Endodermal cell (in vitro differentiated cells): ENCODE measurements at places on chromosomes 11 and 22. TPM values are rescaled to one million over a fixed set of nuclear protein-coding genes. Genes with fewer than 3 reads are reported as not detected.

Gene SYNGR1
- total RNA-seq = 18.8 and 19.0 TPM in 2 replicates

Gene OR52L1
- total RNA-seq = 0.23 and 0.33 TPM in 2 replicates

DNA sequence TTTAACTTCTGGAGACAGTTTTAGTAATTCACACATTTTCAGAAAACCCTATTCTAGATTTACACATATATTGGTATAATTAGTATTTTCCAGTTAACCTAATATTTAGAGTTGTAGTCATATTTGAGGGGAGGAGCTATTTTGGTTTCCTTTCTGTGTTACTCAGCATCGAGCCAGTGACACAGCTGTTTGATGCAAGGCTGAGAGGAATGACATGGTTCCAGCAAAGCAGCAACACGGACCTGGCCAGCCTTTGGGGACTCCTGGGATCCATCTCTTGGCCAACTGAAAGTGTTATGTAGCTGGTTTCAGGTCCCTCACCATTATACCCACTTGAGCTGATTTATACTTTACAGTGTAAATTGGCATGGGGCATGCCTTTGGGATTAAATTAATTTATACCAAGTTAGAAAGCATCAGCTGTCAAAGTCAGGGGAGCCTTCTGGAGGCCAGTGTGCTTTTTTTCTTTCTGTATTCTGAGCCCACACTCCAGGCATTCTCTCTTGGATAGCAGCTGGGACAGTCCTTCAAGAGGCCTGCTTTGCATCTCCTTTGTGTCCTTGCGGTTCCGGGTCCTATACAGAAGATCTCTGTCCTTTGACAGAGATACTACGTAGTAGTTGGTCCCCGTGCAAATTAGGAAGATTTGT lies 91.3 kb upstream of the SLC25A18 start:
- peak; percentile 44 for DNase-seq

Gene CFAP300
- total RNA-seq = 1.8 and 2.9 TPM in 2 replicates

GRCh38 chr11:110317516-110317932 lies 21.1 kb upstream of the RDX start:
- no peak for DNase-seq

Gene SLCO2B1
- 0.84 to 4.3 TPM (median 1.9 TPM) in 3 replicates for total RNA-seq

- DNase-seq = no peak
These were observed 86.7 kb downstream of the TBC1D22A start for GRCh38 chr22:46849101-46849500.
